ENCODE measurements at places on chromosomes 4 and X. TPM values are rescaled to one million over a fixed set of nuclear protein-coding genes. Genes with fewer than 3 reads are reported as not detected.

Gene F8A2
- total RNA-seq: not detected

Gene MAGIX
- total RNA-seq: 4.2 TPM

Gene GAGE1
- not detected for total RNA-seq

Gene HPGD
- 0.20 TPM for total RNA-seq

Gene USP11
- total RNA-seq: 60.1 TPM
